ENCODE measurements at places on chromosomes 3 and 15.

DNA sequence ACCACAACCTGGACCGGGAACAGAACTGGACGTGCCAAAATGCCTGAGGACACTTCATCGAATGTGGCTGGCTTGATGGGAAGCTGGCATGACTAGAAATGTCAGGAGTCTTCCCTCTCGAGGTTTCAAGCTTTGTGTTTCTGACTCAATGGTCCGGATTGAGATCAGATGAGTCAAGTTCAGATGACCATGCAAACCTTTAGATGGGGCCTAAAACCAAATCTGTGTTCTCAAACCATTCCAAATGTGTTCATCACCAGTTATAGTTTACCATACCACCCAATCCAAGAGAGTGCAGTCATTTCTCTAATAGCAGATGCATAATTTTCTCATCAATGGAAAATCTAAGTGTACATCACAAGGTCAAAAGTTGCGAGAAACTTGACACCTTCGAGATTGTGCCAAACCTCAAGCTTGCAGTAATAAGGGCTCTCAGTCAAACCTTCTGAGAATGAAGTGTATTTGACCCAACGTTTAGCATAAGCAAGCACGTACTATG, 369.1 kb downstream of the RORA start:
- no peak for DNase-seq

DNA sequence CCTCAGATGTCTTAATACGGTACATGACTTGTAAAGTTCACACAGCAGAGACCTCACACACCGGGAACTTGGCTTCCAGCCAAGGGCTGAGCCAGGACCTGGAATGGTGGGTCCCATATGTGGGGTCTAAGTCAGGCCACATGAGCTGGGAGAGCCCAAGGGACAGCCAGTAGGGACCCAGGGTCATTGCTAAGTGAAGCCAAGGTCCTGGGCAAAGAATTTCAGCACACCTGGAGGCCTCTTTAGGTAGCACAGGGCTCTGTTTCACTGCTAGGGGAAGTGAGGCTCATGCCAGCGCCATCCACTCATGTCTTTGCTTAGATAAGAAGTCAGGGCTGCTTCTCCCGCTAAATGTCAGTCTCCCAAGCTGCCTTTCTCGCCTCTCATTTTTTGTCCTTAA, 116.6 kb upstream of the TLE3 start:
- no peak for DNase-seq

DNA sequence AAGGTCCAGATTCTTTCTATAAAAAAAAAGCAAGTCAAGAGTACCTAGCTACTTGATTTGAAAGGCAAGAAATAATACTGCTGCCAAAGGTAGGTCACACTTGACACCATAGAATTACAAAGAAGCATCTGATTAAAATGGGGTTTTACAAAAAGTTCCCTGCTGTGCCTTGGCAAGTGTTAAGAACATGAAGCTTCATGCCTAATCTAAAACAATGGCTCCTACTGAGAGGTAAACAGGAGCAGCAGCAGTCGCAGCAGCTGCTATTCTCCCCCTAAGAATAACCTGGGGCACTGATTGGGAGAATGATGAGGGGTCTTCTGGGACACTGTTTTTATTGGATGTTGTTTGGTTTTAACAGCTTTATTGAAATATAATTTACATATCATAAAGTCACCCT, 14.1 kb downstream of the UBP1 start:
- DNase-seq: no peak

DNA sequence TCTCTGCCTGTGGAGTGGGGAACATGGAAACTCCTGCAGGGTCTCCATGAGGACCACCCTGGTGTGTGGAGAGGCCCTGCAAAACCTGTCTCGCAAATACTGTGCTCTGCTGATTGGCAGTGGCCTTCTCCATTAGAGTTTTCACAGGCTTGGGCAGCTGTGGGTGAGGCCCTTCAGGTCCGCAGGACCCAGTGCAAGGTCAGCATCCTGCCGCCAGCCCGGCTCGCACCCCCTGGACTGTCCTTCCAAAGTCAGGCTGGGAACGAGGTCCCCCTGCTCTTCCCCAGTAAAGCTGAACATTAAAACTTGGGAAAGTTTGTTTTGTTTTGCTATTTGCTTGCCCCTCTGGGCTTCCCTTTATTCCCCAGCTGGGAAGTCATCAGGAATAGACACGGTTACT, 85.0 kb upstream of the PLXNA1 start:
- no peak for DNase-seq

DNA sequence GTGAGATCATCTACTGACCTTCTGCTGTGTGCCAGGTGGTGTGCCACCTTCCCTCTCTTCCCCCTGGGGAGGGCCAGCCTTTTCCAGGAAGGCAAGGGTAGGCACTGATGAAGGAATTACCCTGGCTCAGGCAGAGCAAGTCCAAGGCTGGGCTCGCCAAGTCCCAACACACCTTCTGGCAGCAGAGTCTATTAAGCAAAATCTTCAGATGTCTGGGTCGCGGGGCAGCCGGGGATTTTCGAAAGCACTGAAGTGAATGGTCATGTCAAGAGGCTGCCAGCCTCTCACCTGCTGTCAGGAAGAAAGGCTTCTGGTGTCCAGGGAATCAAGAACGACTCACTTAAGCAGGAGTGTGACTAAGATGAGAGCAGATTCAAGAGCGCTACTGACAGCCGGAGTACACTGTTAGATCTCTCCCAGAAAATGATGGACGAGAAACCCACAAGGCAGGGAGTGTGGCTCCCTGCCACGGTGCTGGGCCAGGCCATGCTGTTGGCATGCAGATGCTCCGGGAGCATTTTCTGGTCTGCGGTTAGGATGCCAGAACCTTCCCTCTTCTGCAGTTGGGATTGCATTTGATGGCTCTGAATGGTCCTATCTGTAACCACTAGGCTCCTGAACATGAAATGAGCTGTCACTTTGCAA, 479.8 kb downstream of the SHQ1 start:
- DNase-seq: no peak

GRCh38 chr3:178048768-178049167, 487.5 kb upstream of the KCNMB2 start:
- no peak for DNase-seq

DNA sequence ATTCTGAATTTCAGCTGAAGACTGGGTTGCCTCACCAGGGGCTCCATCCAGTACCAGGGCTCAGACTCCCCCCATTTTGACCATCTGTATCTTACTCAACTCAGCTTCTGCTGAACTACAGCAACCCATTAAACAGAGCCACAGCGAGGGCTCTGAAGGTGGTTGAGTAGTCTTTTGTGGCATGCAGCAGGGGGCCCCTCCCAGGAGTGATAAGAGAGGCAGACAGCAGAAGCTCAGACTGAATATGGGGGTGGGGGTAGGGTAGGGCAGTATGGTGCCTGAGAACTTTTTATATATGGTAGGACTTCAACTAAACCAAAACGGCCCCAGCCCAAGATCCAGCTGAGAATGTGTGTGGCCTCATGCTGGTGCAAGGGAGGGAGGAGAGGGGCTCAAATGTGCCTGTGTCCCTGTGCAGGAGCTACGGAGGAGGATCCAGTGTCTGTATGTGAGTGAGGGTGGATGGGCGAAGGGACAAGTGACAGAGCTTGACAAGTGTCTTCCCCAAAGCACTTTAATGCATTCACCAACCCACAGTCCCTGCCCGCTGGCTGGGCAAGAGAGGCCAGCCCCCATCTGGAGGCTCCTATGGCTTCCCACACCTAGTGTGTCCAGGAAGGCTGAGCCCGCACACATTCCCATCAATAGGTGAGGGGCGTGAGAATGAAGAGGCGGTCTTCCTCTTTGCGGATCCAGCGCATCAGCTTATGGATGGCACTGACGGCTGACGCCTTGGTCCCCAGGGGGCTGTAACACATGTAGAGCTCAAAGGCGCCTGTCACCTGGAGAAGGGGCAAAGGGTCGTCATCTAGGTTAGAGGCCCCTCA, 4.9 kb upstream of the MST1R start:
- DNase-seq: no peak

DNA sequence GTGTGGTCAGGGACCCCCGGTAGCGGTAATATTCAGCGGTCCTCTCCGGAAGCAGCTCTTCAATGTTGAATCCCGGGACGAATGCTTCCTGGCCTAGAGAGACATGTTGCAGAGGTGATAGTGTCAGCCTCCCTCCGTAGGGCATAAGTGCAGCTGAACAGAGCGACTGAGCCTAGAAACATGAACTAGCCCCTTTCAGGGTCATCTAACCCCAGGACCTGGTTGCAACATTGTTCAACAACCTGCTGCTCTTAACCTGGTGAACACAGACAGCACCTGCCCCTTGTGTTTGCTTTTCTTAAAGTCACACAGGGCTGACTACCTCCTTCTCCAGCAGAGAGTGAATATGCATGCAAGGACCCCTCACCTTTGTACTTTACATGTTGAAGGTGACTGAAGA, 41.3 kb downstream of the CA12 start:
- DNase-seq: no peak

DNA sequence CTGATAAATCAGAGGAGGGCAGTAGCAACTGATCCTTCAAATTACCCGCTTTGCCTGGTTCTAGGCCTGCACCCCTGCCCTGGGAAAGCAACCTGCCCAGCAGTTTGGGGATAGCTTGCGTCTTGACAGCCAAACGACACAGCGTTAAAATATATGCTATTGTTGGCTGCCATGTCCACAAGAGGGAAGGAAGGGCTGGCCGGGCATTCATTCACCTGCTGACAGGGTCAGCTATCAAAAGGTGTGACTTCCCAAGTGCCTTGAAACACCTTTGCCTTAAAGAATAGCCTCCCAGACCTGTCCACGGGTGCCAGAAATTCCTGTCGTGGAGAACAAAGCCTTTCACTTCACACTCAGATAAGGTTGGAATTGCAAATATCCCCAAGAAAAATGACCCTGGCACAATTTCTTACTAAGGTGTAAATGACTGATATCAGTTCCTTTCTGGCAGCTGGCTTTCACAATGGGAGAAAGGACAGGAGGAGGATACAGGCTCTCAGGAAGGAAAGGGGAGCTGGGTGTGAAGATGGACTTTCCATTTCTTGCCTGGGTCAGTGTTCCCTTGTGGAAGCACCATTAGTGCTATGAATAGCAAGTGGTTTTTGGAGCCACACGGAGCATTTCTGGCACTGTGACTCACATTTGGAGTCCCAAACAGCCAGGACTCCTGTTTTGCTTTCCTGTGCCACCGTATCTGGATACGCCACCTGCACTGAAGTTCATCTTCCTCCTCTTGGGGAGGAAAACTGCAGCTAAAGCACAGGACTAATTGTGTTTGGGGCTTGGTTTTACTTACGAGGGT, 19.2 kb downstream of the ALDH1A3 start:
- DNase-seq: no peak

- DNase-seq: peak; percentile 13
Observed at GRCh38 chr3:114179575-114179974, 723 bp upstream of the DRD3 start.

DNA sequence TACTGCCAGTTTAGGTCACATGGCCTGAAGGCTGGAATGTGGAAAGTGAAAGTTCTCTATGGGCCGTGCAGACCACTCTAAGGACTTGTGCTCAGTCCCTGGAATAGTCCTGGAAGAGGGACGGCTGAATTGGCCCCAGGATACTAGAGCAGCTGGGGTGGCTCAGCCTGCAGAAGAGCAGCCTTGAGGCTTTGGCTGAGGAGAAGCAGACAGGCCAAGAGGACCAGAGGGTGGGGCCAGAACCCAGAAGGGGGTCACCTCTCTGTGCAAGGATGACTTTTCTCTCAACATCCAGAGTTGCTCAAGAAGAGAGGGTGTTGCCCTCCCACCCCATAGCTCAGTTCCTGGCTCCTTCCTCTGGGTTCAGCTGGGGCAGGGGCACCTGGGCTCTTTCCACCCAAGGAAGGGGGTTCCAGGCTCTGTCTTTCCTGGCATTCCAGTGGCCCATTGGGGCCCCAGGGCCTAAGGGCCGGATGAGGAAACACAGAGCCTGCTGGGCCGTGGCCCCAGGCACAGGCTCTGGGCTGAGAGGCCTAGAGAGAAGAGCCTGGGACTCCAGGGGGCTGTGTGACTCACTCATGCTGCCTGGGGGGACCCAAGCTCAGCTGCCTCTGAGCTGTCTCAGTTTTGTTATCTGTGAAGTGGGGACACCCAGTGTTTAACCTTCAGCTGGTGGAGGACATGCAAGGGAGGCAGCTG, 8.5 kb upstream of the FBLN2 start:
- DNase-seq: no peak

DNA sequence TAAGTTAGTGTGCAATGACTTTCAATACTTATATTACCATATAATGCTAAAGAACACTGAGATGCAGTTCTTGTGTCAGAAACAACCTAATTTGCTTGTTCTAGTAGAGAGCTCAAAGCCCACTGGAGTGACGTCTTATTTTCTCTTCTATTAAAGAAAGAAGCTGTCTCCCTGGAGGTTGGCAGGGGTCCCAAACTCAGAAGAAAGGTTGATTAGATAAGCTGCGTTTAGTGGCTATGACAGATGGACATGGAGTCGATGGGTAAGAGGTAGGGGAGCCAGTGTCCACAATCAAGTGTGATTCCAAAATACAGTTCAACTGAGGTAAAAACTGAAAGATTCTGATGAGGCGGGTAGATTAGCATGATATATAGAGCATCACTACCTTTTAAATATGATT, 363.6 kb downstream of the NLGN1 start:
- DNase-seq: no peak

DNA sequence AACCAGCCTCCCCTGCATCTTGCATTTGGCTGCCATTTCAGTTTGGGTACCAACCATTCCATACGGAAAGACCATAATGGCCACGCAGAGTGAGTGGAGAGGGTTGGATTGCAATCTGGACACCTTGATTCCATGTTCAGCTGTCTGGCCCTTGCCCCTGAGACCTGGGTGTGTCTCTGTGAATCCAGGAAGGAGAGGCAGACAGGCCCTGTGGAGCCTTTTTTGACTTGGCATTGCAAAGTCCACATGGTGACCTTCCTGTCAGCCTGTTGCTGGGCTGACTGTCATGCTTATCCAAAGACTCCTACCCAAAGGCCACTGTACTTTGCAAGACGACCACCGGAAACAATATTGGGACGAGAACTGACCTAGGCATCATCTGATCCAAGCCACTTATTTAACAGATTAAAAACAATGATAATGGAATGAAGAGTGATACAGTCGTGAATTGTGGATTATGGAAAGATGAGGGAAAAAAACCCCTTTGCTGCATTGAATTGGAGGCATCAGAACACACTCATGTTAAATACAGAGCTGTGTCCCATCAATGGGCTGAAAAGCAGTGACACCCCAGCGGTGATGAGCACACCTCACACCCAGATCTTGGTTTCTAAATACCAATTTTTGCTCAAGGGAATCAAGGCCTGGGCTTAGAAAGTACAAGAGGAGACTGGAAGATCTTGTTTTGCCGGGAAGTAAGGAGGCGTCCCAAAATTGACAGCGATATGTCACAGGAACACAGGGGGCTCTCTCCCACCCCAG, 86.0 kb downstream of the LRRK1 start:
- no peak for DNase-seq

DNA sequence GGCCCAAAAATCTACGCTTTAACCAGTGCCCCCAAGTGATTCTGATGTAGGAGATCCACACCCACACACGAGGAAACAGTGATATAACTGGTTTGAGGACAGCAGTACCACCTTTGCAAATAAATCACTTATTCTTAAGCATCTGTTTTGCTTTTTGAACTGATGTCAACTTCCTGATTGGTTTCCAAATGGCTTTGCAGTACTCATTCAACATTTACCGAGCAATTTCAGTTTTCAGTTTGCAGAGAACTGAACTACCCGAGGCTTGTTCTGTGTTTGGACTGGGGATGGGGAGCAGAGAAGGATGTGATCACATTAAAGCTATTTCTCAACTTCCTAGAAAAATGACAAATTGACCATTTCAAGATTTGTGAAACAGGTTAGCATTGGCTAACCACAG, 1.1 kb upstream of the GYG1 start:
- DNase-seq: no peak

- DNase-seq: no peak
Observed at GRCh38 chr15:50830477-50831354, 65.2 kb upstream of the SPPL2A start.

GRCh38 chr3:4988983-4989834, 10.0 kb downstream of the BHLHE40 start:
- DNase-seq: no peak

- DNase-seq: no peak
Observed at GRCh38 chr3:66825375-66825774, 172.7 kb upstream of the KBTBD8 start.
